ENCODE measurements at places on chromosomes 3 and 15. TPM values are rescaled to one million over a fixed set of nuclear protein-coding genes. Genes with fewer than 3 reads are reported as not detected.

GRCh38 chr3:130661140-130661891 lies 85.3 kb downstream of the PIK3R4 start:
- H3K36me3 ChIP-seq, result no peaks in the 10 kb centered on the region
- no peak overlapping the region for H3K4me3 ChIP-seq
- DNase-seq, result no peak
- H3K4me1 ChIP-seq, result no peaks in the 10 kb centered on the region
- H3K27ac ChIP-seq, result no peak overlapping the region

DNA sequence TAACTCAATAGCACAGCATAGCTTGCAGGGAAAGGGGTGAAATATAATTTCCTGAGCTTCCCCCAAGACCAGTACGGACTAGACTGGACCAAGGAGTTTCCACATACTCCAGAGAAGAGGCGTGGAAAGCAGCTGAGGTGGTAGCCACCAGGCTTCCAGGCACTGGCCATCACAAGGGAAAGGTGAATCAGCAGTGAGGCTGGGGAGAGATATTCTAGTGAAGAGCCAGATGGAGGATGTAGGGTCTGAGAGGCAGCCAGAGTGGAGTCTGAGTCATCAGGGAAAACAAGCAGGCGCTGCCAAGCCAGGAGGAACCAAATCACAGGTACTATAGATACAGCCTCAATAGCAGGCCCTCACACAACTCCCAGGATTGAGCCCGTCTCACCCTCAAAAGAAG lies 9.6 kb upstream of the RASA2 start:
- H3K36me3 ChIP-seq, result no peaks in the 10 kb centered on the region
- no peaks in the 10 kb centered on the region for H3K4me1 ChIP-seq
- no peak overlapping the region for H3K4me3 ChIP-seq
- H3K27ac ChIP-seq, result no peak overlapping the region
- no peaks in the 10 kb centered on the region for H3K27me3 ChIP-seq

- no peaks in the 10 kb centered on the region for H3K36me3 ChIP-seq
- no peak overlapping the region for H3K27ac ChIP-seq
Observed at GRCh38 chr3:143831208-143831607, 17.1 kb downstream of the SLC9A9 start.

- no peaks in the 10 kb centered on the region for H3K4me1 ChIP-seq
- no peak for DNase-seq
- no peaks in the 10 kb centered on the region for H3K27me3 ChIP-seq
- no peak overlapping the region for H3K27ac ChIP-seq
- H3K4me3 ChIP-seq, result no peak overlapping the region
Observed at GRCh38 chr3:107612664-107613084, 89.9 kb downstream of the BBX start.

- DNase-seq, result no peak
- peaks cover 14% of the 10 kb centered on the region for H3K27me3 ChIP-seq
- H3K4me1 ChIP-seq, result peaks cover 17% of the 10 kb centered on the region
- no peak overlapping the region for H3K27ac ChIP-seq
- H3K4me3 ChIP-seq, result no peak overlapping the region
Observed at GRCh38 chr3:8768364-8769087, 887 bp downstream of the OXTR start.

- no peak for DNase-seq
- H3K4me1 ChIP-seq, result peaks cover 7% of the 10 kb centered on the region
- no peak overlapping the region for H3K27ac ChIP-seq
Observed at GRCh38 chr3:171768986-171769385, 41.3 kb downstream of the PLD1 start.

PAQR9 gene
- polyA plus RNA-seq, result not detected

SEC62 gene
- 131 TPM for polyA plus RNA-seq

RLBP1 gene
- polyA plus RNA-seq, result not detected

SYNPR gene
- not detected for polyA plus RNA-seq

DNA sequence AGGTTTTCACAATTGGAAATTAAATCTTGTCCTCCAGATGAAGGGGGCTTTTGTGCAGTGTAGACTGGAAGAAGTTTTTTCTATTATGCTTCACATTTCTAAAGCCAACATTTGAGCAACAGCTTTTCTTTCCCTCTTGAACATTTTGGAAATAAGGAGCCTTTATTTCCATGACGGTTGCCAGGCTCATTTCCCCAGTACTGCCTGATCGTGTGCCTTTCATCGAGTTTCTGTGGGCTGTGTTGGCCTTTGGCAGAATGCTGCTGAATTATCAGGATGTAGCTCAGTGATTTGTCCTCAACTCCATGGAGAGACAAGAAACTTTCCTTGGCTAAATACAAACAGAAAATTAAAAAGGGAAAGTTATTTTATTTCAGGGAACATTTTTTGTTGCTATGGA lies 314.8 kb upstream of the LRRC3B start:
- no peak overlapping the region for H3K27ac ChIP-seq
- no peaks in the 10 kb centered on the region for H3K4me1 ChIP-seq
- H3K4me3 ChIP-seq, result no peak overlapping the region
- no peak for DNase-seq

- H3K27me3 ChIP-seq, result no peaks in the 10 kb centered on the region
- no peak for DNase-seq
- peaks cover 2% of the 10 kb centered on the region for H3K4me1 ChIP-seq
Observed at GRCh38 chr15:49906966-49907365, 212.1 kb downstream of the ATP8B4 start.

PLSCR2 gene
- not detected for polyA plus RNA-seq

SHQ1 gene
- polyA plus RNA-seq, result 8.1 TPM

DNA sequence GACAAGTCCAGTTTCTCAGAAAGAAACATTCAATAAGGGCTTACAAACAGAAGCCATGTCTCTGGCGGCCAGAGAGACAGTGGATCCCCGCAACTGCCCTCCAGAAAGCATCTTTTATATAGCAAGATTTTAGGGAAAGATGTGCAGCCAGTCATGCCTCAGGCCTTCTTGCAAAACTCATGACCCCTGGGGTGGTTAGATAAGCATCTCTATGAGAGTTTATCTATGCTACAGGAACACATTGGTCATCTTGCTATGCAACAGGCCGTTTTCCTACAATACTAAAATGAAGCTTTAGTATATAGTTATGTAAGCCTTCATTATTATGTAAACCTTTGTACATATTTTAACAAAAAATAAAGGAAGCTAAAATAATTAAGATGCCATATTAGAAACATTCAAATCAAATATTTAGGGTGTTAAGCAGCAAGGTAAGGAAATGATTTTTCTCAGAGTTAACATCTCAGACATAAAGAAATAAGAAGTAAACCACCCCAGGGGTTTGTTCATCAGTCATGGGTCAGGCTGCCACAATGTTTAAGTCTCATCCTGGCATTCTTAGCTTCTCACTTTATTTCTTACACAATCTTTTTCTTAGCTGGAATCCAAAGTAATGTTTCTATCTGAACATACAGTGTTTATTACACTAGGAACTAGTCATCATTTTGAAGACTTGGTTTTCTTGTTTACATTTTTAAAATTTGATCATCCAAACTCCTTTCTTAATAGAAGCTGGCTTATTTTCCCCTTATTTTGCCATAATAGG lies 6.3 kb upstream of the FSIP1 start:
- H3K36me3 ChIP-seq, result no peaks in the 10 kb centered on the region
- H3K27ac ChIP-seq, result no peak overlapping the region
- H3K27me3 ChIP-seq, result no peaks in the 10 kb centered on the region

DNA sequence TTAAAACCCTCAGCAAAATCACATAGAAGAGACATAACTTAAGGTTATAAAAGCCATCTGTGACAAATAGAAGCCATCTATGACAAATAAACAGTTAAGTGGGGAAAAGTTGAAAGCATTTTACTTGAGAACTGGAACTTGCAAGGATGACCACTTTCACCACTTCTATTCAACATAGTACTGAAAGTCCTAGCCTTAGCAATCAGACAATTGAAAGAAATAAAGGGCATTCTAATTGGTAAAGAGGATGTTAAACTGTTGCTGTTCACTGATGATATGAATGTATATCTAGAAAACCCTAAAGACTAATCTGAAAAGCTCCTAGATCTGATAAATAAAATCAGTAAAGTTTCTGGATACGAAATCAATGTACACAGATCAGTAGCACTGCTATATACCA lies 186.9 kb upstream of the SATB1 start:
- H3K4me3 ChIP-seq, result no peak overlapping the region
- no peaks in the 10 kb centered on the region for H3K36me3 ChIP-seq
- no peak for DNase-seq
- H3K27me3 ChIP-seq, result no peaks in the 10 kb centered on the region
- H3K4me1 ChIP-seq, result no peaks in the 10 kb centered on the region

DNA sequence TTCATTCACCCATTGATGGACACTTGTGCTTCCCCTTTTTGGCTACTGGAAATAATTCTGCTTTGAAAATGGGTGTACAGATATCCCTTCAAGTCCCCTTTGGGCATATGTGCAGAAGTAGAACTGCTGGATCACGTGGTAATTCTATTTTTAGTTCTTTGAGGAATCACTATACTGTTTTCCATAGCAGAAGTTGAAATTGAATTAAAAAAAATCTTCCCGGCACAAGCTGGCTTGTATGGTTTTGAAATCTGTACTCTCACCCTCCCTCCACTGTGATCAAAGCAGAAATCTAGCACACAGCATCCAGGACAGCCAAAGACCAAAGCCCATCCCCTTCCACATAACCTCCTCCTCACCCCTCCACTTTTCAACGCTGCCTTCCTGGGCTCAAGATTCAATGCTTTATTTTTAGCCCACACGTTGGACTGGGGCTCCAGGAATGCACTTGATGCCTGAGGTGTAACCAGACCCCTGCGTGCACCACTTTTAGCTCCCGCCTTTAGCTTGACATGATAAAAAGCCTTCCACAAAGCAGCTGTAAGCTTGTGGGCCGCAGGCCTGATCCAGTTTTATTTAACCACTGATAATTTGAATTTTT lies 29.9 kb downstream of the TMEM40 start:
- H3K27ac ChIP-seq, result no peak overlapping the region
- no peak overlapping the region for H3K4me3 ChIP-seq
- H3K36me3 ChIP-seq, result no peaks in the 10 kb centered on the region
- no peaks in the 10 kb centered on the region for H3K27me3 ChIP-seq
- DNase-seq, result peak; percentile 86

DNA sequence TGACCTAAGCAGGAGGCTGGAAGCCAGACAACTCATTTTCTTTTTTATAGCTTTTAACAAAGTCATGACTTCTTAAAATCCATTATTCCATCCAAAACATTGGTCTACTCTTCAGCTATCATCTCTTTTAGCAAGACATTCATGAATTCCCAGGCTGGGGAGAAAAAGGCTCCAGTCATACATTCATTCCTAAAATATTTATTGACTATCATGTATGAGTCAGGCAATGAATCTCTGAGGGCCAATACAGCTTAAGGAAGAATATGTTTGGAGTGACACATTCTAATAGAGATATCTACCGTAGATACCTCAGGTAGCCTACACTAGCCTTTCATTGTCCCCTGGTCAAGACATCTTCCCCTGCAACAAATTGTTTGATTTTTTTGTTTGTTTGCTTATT lies 196.4 kb upstream of the NANOGP8 start:
- DNase-seq, result no peak
- no peak overlapping the region for H3K27ac ChIP-seq
- no peaks in the 10 kb centered on the region for H3K36me3 ChIP-seq
- H3K4me3 ChIP-seq, result no peak overlapping the region
- H3K4me1 ChIP-seq, result no peaks in the 10 kb centered on the region
- no peaks in the 10 kb centered on the region for H3K27me3 ChIP-seq

TMEM207 gene
- polyA plus RNA-seq, result 21.2 TPM

All from kidney (tissue), 22 donors.